Fibroblast of skin of abdomen (primary cell): ENCODE measurements at places on chromosomes 2 and 18.

DNA sequence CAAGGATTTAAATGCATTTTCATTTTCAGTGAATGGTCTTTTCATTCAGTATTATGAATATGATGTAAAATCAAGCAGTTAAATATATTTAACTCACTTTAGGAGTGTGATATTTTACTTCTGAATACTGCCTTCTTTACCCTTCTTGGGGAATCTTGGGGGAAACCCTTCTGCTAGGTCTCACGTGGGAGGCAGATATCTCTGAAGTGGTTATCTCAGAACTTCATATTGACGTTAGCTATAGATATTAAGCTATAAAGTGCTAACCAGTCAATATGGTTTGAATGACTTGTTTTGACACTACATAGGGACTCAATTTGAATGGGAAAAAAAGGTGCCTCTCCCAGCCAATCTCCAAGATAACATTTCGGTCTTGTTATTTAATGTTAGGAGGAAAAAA lies 9.8 kb downstream of the REL start:
- DNase-seq = no peak

DNA sequence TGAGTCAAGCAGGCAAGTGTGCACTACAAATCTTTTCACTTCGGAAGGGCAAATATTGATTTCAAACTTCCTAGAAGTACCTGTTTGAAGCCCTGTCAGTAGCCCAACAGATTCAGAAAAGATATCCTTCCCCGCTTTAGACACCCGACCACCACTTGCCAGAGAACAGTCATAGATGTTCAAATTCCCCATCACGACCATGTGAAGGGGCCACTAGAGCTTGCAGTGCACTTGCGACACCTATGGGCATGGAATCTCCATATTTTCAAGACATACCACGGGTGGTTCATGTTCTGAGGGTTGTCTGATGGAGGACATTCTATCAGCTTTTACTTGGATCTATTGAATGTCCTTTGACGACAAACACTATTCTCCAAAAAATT lies 23.8 kb downstream of the GNLY start:
- DNase-seq = peak; percentile 33

DNA sequence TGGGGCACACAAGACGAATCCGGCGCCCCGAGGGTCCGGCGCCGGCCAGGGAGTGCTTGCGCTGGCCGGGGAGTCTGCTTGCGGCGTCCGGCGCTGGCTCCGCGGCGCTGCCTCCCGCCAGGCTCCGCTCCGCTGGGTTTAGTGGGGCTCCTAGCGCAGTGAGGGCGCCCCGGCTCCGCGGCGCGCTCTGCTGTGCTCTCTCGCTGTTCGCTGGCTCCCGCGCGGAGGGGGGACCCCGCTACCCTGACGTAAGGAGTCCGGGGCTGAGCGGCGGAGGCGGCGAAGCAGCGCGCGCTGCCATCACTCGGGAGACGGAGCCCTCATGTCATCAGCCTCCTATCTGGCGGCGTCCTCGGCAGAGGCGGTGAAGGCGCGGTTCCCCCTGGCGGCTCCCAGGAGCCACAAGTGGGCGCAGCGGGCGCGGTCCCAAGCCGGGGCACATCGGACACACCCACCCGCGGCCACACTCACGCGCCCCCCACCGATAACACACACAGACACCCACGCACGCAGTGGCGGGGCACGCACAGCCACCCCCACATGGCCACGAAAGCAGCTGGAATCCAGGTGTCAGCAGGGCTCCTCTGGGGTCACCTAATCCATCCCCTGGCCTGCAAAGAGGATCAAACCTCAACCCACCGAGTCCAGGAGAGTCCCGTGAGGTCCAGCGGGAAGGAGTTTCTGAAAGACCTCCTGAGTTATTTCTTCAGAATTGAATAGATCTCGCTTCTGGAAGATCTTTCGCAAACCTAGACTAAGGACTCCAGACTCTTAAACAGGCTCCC lies at the start of gene C1QL2:
TSS of gene C1QL2 (minus strand) at position 189 of the 785 bp plus-strand sequence. CDS start 482 bp downstream, outside the sequence.
- DNase-seq = no peak

GRCh38 chr2:217367464-217367863 lies 507.6 kb upstream of the TNP1 start:
- peak; percentile 36 for DNase-seq

- DNase-seq = peak; percentile 97
Observed at GRCh38 chr18:59123588-59124369, 15.9 kb upstream of the SEC11C start.

DNA sequence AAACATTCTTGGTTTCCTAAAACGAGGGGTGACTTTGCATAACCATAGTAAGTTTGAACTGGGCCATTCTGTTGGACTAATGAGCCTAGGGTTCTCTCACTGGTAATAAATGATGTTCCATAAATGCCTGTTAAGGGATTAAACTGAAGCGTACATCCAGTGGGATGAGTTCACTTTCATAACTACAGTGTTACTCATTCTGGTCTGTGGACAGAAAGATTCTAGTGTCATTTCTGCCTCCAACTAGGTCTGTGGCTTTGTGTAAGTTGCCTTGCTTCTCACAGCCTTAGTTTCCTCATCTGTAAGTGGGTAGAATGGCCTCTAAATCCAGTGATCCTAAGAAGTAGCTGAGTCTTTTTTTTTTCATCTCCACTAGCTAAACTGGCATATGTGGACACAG lies 1860.6 kb upstream of the PIK3C3 start:
- peak; percentile 31 for DNase-seq
